ENCODE measurements at places on chromosomes 6 and 20.

DNA sequence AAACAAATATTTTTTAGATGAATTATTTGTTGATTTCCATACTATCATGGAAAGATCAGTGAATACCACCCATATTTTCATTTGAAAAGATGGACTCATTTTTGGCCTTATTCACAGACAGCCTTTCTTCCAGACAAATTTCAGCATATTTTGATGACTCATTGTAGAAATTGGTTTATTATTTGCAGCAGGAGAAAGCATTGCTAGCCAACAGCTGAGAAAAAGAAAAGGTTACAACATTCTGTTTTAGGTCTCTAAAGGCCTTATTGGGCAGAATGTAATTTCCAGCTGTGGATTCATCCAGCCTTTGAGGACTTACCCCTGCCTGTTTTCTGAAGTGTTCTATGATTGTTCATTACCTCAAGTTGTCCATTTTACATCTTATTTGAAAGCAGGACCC, 201.9 kb downstream of the PLCB4 start:
- DNase-seq, result no peak

GRCh38 chr6:43445576-43445975, 9.8 kb downstream of the DLK2 start:
- no peak for DNase-seq

DNA sequence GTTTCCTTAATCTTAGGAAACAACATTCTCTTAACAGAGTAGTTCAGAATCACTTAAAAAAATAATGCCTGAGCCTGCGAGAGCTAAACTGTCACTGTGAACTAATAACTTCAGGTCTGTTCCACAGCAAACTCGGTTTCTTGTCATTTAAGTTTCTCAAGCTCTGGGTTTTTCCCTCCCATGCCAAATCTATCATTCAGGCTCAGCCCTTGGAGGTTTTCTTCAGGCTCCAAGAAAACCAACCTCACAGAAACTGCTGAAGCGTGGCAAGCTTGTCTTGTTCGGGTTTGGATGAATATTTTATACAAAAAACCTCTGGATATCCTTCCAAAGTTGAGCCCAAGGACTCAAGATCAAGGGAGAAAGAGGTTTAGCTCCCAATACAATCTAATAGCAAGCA, 99.7 kb upstream of the SNX9 start:
- DNase-seq, result no peak

GRCh38 chr20:53001498-53002301, 29.5 kb downstream of the TSHZ2 start:
- DNase-seq, result no peak

- no peak for DNase-seq
Observed at GRCh38 chr20:49245921-49246740, 26.9 kb downstream of the DDX27 start.

- no peak for DNase-seq
Observed at GRCh38 chr6:137233911-137234863, 15.0 kb upstream of the IFNGR1 start.

DNA sequence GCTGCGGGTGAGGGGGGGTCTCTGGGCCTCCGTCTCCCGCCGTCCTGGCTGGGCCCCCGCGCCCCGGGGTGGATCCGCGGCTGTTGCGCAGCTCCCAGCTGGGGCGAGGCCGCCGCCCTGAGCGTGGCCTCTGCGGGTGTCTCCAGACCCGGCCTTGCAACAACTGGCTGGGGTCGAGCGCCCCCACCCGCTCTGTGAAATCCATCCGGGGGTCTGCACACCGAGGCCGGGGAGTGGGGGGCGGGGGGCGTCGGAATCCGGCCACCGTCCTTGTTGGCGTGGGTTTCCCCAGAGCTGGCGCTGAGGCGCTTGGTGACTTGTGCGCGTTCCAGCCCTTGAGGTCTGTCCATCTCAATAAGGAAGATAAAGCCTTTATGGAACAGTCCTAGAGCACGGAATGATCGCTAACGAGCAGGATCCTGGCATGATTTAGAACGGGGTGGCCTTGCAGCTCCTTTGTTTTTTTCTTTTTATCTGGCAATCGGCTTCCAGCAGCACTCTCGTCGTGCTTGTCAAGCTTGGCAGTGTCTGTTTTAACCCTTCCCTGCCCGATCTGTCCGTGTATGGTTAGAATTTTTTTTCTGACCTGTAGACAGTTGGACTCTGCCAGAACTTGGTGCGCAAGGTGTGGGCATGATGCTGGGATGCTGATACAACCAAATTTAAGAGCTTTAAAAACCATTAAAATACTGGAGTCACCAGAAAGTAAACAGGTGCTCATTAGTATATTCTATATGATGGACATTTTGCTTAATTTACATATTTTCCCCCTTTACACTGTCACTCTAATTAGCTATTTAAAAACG, 675 bp downstream of the DSTN start:
- no peak for DNase-seq

DNA sequence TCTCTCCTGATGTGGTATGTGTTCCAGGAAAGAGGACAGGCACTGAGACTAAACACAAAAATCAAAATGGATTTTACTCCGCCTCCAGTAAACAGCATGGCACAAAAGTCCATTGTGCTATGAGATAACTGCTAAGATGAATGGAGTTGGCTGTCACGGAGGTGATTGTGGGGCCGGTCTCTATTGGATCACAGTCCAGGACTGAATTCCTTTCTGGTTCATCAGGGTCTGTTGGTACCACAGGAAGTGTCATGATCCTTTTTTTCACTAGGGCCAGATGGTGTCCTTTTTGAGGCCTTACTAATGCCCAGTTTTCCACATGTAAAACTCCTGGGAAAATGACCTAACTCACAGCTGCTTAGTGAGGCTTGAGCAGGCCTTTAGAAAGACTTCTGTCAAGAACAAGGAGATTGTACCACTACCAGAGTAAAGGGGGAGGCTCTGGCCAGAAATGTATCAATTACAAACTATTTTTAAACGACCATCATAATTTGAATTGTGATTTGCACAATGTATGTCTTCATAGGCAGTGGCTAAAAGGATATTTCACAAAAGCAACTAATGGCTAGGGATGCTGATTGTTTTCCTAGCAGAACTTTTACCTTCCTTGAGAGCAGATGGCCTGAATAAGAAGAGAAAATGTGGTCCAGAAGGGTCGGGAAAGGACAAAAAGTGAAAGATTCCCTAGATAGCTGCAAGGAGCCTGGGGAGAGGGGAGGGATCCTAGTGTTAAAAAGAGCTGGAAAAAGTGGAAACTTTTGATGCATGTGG, 192.2 kb upstream of the POU3F2 start:
- no peak for DNase-seq

DNA sequence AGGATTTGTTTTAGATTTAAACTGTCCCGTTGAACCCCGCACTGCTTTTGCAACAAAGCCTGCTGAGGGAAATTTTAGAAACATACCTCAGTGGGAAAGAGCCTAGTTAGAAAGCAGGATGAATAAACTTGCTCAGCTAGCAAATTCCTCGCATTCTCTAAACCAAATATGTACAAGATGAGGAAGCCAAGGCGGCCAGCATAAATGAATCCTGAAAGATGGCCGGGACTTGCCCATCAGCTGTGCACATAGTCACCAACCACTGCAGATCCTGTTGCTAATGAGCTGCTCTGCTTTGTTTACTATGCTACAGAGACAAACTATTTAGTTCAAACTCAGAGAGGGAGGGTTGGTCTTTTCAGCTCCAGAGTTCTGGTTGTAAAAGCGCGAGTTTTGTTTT, 49.0 kb downstream of the TMEM170B start:
- DNase-seq, result no peak
